ENCODE measurements at places on chromosomes 1 and 21.

DNA sequence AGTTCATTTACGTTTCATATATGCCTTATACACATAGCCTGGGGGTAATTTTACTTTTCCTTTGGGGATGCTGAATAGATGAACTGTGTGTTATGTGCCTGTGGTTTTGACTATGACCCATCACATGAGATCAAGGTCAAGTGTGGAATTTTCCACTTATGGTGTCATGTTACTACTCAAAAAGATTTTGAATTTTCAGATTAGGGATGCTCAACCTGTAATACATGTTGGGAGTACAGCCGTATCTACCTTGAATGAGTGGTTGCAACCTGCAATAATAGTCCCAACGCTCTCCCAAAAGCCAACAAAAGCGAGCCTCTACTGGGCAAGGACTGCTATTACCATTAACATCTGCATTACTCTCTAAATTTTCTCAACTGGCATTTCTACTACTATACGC lies 68.5 kb upstream of the SDC3 start:
- DNase-seq, result no peak

GRCh38 chr1:220878191-220879075 lies 810 bp upstream of the HLX start:
- DNase-seq, result no peak

DNA sequence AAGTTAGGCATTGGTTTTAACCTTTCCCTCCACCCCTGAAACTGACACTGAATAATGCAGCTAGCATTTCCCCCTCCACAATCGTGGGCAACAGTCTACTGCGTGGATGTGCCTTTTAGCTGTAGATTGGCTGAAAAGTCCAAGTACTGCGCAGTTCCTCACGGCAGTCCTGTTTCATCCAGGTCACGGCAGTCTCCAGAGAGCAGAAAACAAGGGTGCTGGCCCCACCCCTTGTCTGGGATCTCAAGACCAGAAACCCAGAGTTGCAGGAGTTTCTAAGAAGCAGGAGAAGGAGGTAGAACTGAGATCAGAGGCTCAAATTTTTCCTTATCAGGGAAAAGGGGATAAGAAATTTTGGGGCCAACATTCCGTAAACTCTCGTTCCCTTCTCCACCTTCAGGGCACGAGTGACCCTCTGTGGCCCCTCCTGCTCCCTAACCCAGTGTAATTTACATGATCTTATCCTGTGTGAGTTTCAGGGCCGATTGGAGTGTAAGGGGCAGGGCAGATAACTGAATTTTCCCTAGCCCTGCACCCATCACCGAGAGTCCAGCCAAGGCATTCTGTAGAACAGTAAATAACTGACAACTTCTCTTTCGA lies 25.9 kb upstream of the PLA2G2C start:
- DNase-seq, result no peak

DNA sequence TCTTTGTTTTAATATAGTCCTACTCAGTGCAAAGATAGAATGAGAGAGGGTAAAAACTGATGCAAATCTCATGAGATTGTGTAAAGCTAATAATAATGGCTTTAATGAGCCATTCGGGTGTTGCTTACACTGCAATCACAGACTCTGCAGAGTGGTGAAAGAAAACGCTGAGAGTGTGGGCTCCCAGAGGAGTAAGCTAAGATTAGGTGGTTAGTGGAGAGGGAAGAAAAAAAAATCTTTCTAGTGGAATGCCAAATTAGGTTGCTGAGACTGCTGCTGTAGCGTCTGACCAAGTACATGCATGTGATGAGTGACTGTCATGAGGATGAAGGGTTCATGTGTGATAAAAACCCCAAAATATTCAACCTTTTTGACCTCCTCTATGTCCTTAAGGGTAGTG lies 645.9 kb upstream of the ADGRL4 start:
- no peak for DNase-seq

DNA sequence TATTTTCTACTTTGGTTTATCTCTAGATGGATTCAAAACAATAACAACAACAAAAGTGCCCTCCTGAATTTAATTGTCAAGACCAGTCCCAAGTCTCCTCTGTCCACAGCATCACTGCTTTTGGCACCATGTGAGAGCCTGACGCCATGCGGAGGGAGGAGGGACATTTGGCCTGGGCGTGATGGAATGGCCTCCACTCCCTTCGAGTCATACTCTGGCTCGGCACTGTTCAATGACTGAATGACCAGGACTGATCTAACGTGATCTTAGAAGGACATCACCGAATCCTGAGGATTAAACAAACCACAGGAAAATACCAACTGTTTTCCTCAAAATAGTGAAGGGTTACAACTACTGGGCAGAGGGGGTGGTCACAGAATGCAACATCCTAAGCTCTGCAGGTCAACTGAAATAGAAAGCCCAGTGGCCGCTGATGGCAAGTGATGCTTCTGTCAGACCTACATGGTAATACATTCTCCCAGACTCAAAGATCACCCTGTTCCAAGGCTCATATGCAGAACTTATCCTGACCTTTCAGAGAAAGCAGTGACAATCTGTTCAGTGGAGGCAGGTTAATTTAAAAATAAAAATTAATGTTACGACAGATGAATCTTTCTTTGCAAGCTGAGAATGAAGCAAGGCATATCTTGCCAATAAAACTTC lies 19.1 kb downstream of the SRSF4 start:
- no peak for DNase-seq

DNA sequence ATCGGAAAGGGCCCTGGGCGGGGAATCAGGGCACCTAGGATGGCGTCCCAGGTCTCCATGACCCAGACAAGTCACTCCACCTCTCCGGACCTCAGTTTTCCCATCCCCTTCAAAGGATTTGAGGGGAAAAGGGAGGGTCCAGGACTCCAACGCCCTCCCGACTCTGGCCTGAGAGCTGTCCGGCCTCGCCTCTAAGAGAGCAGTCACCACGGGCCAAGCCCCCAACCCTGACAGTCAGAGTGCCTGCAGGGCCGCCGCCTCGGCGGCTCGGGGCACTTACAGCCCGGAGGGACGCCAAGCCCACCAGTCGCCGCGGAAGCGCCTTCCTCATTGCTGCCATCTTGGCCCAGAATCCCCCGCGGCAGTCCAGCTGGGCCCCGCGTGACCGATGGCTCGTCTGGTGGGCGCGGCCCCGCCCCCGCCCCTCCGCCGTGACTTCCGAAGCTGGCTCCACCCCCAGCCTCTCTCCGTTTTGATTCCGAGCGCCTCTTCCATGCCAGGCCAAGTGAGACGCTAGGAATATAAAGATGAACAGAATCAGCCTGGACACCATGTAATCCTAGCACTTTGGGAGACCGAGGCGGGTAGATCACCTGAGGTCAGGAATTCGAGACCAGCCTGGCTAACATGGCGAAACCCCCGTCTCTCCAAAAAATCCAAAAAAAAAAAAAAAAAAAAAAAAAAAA lies at the start of gene HMGCL:
HMGCL (minus strand) TSS at position 354 of the 686 bp plus-strand sequence; CDS start at position 340, 14 bp downstream.
- peak; percentile 79 for DNase-seq

DNA sequence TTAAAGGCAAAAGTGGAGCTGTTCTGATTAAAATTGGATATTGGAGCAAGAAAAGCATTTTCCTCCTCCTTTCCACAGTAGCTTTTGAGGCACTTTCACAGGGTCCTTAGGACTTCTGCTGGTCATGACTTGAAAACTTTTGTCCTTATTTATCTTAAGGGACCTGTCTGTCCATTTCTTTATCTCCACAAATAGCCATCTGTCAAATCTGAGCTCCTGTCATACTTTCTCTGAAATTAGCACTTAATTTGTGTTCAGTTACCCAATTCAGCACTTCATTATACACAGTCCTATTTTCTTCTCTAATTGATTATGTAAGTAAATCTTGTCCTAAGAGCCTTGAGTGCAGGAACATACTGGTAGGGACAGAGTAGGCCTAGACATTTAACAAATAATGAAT lies 9.8 kb downstream of the POU2F1 start:
- DNase-seq, result no peak

GRCh38 chr21:34338226-34338625 lies 25.6 kb upstream of the KCNE2 start:
- DNase-seq, result no peak

GRCh38 chr21:31142600-31142999 lies 104.3 kb upstream of the KRTAP19-8 start:
- DNase-seq, result no peak

GRCh38 chr1:11335417-11336056 lies 62.5 kb downstream of the UBIAD1 start:
- no peak for DNase-seq

GRCh38 chr1:229363723-229364122 lies 20.9 kb upstream of the CCSAP start:
- no peak for DNase-seq

DNA sequence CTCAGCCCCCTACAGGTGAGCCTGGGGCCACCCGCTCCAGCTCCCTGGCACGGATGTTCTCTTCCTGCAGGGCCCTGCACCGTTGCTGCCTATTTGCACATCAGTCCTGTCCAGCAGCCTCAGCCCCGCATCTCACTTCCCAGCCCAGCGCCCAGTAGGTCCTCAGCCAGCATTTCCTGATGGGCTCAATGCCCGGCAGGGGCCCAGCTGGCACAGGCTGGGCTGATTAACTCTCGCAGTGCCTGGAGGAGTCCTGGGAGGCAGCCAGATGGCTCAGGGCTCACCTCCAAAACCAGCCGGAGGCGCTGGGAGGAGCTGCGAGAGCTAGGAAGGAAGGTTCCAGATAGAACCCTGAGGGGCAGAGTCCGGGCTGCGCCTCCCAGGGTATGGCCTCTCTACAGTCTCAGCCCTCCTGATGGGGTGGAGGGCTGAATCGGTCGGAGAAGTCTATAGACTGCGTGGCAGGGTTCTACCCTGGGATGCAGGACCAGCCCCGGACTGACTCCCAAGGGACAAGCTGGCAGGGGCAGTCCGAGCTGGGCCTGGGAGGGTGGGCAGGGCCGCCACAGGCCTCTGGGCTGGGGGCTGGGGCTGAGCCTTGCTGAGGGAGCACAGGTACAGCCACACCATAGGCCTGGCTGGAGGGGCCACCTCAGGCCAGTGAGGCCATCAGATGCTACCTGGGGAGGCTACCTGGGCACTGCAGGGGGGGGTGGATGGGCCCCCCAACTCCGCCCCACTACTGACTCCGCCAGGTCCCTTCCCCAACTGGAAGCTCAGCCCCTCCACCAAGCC lies 19.2 kb upstream of the CLSTN1 start:
- DNase-seq, result no peak
